WTC11 (cell line): ENCODE measurements at places on chromosomes 2 and 18. TPM values are rescaled to one million over a fixed set of nuclear protein-coding genes. Genes with fewer than 3 reads are reported as not detected.

GRCh38 chr2:136116813-136117390, 1.0 kb downstream of the CXCR4 start:
- DNase-seq, result peak; percentile 29
- H3K36me3 ChIP-seq, result peaks cover 5% of the 10 kb centered on the region
- no peak overlapping the region for H3K27ac ChIP-seq
- peaks cover 40% of the 10 kb centered on the region for H3K4me1 ChIP-seq
- peak overlapping the region; percentile 85 for H3K4me3 ChIP-seq

DNA sequence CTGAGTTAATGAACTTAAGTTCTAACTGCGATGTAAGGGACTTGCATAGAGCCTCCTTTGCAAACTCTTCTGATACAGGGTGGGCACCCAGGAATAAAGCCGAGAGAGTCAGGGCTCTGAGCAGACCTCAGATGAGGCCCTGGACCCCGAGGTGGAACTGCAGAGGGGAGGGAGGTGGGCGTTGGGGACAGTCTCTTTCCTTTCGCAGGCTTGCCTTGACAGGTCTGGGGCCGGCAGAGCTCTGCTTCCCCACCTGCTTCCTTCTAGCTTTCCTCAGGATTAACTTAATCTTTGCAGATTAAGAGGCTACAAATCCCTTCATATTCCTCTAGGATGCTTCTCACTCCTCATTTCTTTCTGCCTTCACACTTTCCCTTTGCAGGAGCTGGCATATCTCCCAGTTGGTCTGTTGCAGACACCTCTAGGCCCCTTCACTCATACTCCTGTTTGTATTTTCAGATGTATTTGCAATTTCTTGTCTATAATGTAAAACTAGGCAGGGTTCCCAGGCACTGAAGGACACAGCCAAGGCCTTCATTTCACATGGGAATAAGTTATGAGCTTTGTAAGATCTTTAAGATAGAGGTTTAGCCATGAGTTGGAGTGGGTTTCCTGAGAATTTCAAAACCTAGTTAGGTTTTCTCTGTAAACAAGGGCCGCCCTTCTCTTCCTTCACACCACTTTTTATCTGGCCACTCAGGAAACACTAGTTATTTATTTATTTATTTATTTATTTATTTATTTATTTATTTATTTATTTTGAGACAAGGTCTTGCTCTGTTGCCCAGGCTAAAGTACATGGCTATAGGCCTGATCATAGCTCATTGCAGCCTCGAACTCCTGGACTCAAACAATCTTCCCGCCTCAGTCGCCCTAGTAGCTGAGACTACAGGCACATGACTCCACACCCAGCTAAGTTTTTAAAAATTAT, 70.9 kb downstream of the MTCL1 start:
- H3K27ac ChIP-seq, result peak overlapping the region; percentile 75
- H3K36me3 ChIP-seq, result peaks cover 10% of the 10 kb centered on the region
- DNase-seq, result no peak
- H3K27me3 ChIP-seq, result no peaks in the 10 kb centered on the region

GRCh38 chr2:220478305-220479058, 851.1 kb downstream of the SLC4A3 start:
- no peak for DNase-seq
- no peak overlapping the region for H3K4me3 ChIP-seq
- H3K36me3 ChIP-seq, result no peaks in the 10 kb centered on the region
- no peaks in the 10 kb centered on the region for H3K27me3 ChIP-seq

GRCh38 chr2:16195681-16196070, 255.3 kb downstream of the MYCN start:
- no peak for DNase-seq
- H3K4me3 ChIP-seq, result no peak overlapping the region
- H3K27me3 ChIP-seq, result no peaks in the 10 kb centered on the region
- H3K27ac ChIP-seq, result no peak overlapping the region
- no peaks in the 10 kb centered on the region for H3K36me3 ChIP-seq
- peaks cover 8% of the 10 kb centered on the region for H3K4me1 ChIP-seq

DNA sequence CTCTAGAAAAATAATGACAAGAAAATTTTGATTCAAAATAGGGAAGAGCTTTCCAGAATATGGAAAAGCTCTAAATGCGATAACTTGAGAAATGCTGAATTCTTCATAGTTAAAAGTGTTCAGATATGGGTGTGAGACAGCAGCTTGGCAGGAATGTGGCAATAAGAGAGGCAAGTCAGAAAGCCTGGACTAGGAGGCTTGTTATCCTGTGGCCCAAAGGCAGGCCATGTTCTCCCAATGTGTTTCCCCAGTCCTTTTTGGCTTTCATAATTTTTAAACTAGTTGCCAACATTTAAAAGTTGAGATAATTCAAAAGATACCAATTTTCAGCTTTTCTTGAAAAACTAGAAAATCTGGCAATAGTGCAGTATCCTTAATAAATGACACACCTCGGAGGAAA, 366.3 kb upstream of the FANCL start:
- H3K4me3 ChIP-seq, result no peak overlapping the region
- H3K27ac ChIP-seq, result no peak overlapping the region
- no peaks in the 10 kb centered on the region for H3K27me3 ChIP-seq
- no peak for DNase-seq
- H3K4me1 ChIP-seq, result peaks cover 10% of the 10 kb centered on the region

DNA sequence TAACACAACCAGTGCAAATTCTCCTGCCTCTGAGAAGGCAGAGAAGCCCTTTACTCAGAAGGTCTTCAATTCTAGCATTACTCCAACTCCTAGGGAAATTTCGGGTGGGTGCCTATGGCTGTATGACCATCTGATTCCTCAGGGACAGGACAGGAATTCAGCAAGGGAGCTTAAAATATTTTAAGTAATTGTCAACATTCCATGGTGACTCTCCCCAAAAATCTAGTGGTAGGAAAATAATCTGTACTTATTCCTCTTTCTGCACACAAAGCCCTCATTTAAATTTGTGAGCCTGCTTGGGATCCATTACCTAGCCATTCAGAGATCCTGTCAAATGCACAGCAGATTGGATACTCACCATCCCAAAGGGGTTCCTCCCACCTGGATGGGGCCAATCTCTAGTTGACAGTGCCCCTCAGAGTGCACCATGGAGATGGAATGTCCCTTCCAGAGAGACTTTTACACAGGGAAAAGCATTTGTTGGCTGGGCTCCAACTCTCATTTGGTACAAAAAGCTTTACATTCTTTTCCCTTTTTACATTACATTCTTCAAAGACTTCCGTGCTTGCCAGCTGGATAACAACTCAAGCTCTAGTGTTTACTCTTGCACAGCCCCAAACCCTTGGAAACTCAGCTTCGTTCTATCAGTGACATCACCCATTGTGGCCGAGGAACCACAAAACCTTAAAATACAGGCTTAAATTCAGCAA, 3.1 kb upstream of the TMEM150A start:
- H3K4me3 ChIP-seq, result no peak overlapping the region
- H3K36me3 ChIP-seq, result peaks cover 24% of the 10 kb centered on the region
- peaks cover 21% of the 10 kb centered on the region for H3K4me1 ChIP-seq
- DNase-seq, result no peak
- H3K27ac ChIP-seq, result peak overlapping the region; percentile 73

The MAB21L4 gene
- not detected in 3 replicates for total RNA-seq

The R3HDM1 gene
- total RNA-seq, result 58.4 to 60.4 TPM (median 59.9 TPM) in 3 replicates
